Suprapubic skin (tissue), 4 donors: ENCODE measurements at places on chromosomes 11 and 22.

GRCh38 chr11:31131760-31132159 lies 237.8 kb downstream of the DCDC1 start:
- no peak for DNase-seq

DNA sequence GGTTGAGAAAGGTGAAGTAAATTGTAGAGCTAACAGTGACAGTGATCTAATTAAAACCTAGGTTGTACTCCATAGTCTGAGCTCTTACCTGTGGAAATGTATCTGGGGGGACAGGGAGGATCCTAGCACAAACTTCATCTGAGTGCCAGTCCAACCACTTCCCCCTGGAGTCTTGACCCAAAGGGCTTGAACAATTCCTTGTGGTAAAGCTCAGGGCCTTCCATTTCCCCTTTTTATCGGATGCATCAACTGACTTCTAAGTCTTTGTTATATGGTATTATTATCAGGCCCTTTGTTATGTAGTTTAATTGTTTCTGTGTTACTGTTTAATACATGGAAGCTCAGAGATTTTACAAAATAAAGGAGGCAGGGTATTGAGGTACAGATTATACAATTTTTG lies 140.2 kb upstream of the SESN3 start:
- no peak for DNase-seq

DNA sequence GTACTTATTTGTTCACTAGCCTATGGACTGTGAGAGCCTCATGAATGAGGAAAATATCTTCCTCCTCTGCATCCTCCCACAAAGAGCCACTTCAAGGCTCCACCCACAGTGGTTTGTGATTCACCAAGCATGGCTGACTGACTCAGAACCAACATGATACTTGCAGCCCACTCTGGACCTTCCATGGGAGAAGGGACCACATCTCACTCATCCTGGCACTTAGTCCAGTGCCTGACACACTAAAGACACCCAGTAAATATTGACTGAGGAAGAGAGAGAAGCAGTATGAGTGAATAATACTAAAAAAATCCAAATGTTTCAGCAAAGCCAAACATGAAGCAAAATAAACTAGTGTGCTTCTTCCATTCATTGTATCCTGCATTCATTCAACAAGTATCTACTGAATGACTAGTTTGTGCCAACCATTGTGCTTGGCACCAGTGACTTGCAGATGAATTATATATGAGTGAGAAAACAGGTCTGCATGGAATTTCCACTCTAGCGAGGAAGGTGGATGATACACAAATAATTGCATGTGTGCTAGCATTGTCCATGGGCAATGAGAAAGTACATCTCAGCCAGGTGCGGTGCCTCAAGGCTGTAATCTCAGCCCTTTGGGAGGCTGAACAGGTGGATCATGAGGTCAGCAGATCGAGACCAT lies 54.9 kb upstream of the BLID start:
- DNase-seq: no peak

DNA sequence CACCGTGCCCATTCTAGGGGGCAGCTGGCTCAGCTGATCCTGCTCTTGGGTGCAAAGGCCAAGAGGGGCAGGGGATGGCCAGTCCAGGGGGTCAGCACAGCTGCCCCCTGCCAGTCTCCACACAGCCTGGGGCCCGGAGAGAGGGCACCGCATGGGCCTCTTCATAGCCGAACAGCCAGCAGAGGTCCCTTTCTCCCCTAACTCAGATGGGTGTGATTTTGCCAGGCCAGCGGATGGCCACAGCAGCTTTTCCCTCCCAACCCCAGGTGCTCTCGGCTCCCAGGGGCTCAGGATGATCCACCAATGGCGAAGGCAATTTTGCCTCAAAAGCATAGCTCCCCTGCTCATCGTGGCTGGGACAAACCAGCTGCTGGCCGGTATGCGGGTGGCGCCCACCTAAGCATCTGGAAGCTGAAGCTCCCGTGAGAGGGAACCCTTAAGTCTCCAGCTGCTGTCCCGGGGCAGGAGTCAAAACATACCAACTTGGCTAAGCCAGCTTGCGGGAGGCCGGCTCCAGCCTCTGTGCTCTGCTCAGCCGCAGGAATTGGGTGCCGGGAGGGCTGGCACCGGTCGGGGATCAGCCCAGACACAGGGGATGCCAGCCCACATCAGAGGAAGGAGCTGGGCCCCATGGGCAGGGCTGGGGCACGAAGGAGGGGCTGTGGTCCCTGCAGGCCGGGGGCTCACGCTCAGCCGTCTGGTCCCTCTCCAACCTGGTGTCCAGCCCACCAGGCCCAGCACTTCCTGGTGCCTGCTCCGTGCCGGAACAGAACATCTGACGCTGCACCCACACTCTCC lies 30.5 kb upstream of the GNB1L start:
- peak; percentile 57 for DNase-seq

- peak; percentile 26 for DNase-seq
Measured at GRCh38 chr22:23408321-23408720, 171.8 kb downstream of the IGLL1 start.

GRCh38 chr22:41834005-41834944 lies 1.4 kb downstream of the SREBF2 start:
- DNase-seq: no peak

DNA sequence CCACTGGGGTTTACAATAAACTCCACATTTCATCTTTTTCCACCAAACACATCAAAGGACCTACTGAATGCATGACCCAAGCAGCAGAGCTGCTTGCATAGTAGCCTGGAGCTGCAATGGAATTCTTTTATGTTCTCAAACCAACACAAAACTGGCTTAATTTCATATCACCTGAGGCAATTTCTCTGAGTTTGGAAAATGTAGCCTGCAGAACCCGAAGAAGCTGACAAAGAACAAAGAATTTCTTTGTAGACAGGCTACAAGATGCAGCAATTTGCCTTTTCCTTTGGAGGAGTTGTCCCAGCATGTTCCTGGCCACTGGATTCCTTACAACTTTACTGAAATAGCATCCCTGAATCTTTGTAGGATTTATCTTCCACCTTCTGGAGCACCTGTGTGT lies 5.5 kb upstream of the TECTA start:
- DNase-seq: no peak

- DNase-seq: no peak
Measured at GRCh38 chr22:37491559-37492427, 5.6 kb upstream of the MFNG start.

DNA sequence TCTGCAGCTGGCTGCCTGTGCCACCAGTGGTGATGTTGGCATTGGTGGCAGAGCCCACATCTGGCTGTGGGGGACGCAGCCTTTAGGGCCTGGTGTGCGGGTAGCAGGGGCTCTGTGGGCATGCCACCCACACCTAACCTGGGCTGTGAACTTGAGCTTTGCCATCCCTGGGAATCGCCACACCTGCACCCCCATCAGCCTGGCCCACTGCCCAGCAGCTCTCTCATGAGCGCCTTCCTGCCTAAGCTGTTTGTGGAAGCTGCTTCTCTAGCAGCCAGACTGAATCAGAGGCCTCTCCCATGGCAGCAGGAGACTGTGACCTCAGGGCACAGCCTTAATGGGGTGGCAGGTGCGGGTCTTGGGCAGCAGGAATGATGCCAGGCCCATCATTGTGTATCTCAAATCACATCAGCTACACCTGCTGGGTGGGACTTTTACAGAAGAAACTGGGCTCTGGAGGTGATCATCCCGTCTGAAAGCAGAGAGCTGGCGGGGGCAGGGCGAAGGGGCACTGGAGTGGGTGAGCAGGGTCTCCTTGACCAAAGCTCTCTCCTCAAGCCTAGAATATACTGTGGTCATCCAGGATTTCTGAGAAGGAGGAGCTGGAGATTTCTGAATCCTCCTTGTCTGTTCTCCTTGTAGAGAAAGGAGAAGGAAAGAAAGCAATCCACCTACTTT lies 17.8 kb upstream of the CARS1 start:
- DNase-seq: no peak

GRCh38 chr11:117378976-117379865 lies 51.6 kb downstream of the CEP164 start:
- DNase-seq: no peak

DNA sequence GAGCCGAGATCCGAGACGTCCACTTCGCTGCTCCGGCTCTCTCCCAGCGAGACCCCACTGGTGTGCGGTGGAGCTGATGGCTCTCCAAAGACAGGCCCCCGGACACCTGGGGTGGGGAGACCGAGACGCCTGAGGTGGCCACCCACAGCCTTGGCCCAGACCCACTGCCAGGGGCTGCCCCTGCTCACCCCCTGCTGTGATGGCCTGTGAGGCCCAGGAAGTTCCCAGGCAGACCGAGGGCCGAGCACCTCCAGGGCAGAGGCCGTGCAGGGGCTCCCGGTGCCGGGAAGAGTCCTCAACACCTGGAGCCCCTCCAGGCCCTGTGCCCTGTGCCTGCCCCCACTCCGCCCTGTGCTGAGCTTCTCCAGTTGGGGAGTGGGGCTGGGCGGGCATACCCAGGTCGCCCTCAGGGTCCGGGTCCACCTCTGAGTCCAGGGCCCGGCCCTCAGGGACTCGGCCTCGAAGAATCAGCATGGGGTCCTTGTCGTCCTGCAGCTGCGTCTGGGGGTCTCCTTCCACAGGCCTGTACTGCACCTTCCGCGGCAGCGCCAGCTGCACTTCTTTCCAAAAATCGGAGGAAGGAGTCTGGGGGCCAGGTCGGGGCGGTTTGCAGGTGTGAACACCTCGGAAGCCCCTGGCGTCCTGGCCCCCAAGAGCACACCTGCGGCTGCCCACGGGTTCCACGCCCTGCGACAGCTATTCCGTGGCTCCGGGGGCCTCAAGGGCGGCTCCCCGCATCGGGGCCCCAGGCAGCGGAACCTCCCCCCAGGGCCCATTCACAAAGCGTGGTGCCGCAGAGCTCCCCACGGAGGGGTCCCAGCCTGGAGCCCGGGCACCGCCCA lies 8.6 kb downstream of the SIGIRR start:
- no peak for DNase-seq

- DNase-seq: no peak
Measured at GRCh38 chr11:86415026-86415425, 40.3 kb downstream of the CCDC81 start.

DNA sequence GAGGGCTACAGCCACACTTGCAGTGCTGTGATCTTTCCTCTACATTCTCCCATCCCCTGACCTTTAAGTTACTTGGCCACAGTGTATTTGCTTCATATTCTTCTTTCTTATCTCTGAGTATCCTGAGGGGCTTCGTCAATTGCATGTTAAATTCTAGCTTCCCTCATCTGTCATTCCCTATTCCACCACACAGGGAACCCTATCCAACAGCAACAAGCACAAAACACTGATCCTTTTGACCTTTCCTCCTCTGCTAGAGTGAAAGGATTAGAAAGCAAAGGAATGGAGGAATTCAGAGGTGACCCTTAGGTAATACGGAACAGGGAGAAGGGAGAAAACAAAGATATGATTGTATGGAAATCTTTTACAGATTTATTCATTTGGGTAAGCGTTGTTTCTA lies 1061.7 kb upstream of the TENM4 start:
- DNase-seq: no peak

DNA sequence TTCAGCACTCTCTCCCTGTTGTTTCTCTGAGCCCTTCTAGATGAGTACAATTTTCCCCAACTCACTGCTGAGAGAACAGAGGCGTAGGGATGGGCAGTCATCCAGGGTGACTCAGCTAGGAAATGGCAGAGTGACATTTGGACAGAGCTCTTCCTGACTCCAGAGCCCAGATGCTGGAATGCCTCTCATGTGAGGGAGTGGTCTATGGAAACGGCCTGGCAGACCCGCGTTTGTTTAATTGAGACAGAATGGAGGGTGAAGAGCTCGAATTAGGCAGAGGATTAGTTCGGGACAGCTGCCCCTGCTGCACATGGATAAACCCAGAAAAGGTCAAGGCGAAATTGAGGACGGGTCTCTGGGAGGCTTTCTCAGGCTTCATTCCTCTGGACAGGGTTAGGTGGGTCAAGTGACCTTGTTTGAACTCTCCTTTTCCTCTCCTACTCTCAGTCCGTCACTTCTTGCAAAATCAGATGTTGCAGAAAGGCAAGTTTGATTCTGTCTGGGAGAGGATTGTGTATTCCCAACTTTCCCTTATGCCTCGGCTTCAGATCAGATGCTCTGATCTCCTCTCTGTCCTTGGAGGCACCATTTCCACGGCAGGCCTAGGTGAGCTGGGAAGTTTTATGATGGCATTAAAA lies 7.6 kb upstream of the LMO2 start:
- peak; percentile 93 for DNase-seq

GRCh38 chr11:32531528-32531927 lies 52.1 kb upstream of the EIF3M start:
- DNase-seq: no peak

- no peak for DNase-seq
Measured at GRCh38 chr11:86575927-86576326, 96.5 kb downstream of the ME3 start.

DNA sequence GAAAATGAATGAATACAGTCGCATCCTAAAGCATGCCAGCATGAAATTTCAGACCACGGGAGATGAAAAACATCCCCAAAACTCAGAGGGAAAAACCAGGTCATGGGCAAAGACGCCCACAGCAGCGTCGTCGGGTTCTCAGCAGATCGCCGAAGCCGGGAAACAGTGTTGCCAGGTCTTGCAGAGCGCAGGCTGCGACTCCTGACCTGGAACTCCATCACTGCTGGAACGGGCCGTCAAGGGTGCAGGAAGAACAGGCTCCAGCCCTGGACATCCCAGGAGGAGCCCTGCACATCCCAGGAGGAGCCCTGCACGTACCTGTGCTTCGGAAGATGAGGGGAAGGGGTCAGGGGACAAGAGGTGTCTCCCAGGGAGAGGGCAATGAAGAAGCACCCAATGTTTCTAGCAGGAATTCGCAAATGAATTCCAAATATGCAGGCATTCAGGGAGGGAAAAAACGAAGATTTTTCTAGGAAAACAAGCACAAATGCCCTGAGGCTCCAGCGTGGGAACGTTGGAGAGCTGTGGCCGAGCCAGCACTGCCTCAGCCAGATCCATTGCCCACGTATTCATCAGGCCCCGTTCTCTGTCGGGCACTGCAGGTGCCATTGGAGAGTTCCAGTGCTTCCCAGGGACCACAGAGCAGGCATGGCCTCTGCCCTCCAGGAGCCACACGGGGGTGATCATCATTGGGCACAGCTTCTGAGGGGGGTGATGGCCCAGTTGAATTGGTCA lies 1110.4 kb downstream of the BRD1 start:
- DNase-seq: no peak

GRCh38 chr11:123235656-123236261 lies 40.7 kb upstream of the CLMP start:
- no peak for DNase-seq

GRCh38 chr11:14882196-14882595 lies 9.8 kb downstream of the CYP2R1 start:
- no peak for DNase-seq

GRCh38 chr22:22159384-22159783 lies 85.2 kb upstream of the VPREB1 start:
- no peak for DNase-seq

DNA sequence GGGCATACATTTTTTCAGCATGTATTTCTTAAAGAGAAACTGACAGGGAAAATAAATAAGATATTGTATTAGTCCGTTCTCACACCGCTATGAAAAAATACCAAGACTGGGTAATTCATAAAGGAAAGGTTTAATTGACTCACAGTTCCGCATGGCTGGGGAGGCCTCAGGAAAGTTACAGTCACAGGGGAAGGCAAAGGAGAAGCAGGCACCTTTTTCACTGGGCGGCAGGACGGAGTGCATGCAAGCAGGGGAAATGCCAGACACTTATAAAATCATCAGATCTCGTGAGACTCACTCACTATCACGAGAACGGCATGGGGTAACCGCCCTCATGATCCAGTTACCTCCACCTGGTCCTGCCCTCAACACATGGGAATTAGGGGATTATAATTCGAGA lies 44.2 kb downstream of the PPFIA1 start:
- no peak for DNase-seq
